Activated effector memory CD4-positive, alpha-beta T cell treated with Interleukin-2 at 50 U/mL for 16 hours (primary cell): ENCODE measurements at places on chromosomes 4 and X.

- no peak for DNase-seq
Measured at GRCh38 chr4:74716436-74716765, 77.9 kb downstream of the BTC start.

DNA sequence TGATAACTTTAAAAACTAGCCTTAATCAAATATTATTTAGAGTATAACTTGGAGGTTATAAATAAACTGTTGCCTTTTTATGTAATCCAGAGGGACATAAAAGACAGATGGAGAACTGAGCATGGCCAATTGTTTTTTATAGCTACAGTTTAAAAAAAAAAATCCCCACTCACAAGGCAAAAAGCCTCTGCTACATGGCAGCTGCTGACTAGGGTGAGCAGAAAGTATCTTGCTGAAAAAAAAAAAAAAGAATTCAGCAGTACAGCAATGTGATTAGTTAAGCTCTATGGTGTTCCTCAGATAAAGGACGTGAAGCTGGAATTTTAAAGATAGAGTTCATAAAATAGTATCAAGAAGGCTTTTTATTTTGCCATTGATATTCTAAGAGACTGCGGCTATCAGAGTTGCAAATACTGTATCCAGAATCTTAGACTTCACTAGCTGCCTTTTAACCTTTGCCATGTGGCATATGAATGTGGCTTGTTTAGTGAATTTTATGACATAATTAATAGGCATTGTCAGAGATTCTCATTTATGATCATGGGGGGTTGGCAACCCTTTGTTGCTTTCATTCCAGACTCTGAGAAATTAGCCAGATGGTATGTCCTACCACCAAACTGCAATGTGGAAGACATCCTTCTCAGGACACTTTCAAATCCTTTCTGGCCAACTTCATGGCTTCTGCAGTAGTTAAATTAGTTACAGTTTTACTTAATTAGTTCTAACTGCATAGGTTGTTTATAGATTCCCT is 498.0 kb downstream of the STPG2 start:
- no peak for DNase-seq

DNA sequence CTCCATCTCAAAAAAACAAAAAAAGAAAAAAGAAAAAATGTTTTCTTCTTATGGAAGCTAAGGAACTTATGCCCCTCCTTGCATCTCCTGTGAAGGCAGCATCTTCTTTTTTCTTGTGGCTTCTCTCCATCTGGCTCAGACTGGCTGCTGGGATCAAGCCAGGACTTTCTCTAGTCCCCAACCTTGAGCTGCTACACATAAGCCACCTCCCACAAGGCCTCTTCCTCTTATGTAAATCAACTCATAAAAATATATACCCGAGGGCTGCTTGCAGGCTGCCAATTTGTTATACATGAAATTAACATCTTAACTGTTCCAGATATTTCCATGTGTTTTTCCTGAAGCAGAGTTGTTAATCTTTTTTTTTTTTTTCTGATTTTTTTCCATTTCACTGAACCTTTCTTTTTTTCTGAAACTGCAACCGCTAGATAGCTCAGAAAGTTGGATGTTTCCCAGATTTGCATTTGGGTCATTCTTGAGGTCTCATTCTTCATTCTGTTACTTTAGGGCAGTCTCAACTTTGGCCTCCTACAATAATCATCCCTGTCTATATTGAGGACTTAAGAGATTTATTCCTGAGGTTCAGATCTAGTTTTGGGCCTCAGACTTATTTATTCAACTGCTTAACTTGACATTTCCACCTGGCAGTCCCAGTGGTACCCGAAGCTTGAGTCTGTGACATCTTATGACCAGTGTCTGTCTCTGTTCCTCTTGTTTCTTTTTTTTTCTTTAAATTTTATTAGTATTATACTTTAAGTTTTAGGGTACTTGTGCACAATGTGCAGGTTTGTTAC is 10.3 kb downstream of the SNX25 start:
- no peak for DNase-seq

GRCh38 chr4:98685225-98686042 is 27.0 kb upstream of the TSPAN5 start:
- no peak for DNase-seq

- no peak for DNase-seq
Measured at GRCh38 chrX:38626296-38626695, 65.0 kb downstream of the TSPAN7 start.

DNA sequence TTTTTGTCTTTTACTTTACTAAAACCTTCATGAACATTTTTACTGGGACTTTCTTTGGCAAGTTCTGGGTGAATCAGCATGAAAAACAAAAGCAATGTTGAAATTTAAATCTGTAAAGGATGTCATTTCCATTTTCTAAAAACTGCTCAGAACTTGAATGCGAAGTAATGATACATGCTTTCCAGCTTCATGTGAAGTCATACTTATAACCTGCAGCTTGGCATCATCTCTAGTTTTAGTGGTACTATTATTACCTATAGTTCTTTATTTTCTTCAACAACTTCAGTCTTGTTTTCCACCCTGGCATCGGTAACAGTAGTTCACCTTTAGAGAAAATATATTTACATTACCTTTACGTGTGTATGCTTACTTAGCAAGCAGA is 421.4 kb upstream of the DIPK2B start:
- DNase-seq = no peak

DNA sequence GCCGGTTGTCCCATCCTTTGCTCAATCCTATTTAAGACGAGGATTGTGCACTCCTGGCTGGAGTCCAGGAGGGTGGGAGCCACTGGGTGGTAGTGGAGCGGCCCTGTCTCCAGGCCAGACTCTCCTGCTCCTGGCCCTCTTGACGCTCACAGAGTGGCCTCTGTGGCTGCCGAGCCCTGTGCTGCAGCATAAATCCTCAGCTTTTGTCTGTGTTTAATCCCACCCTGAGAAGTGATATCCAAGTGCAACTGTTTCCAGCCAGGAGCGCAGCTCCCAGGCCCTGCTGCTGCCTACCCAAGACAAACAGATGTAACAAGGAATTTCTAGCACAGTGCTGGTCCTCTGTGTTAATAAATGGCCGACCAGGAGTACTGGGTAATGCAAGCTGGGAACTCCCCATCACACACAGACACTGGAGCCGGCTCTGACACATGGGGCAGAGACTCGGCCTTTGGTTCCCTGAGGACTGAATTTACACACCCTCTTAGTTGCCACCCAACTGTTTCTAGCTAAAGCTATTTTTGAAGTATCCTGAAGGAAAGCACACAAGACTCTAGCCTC is 85.3 kb downstream of the GATB start:
- no peak for DNase-seq
